ENCODE measurements at places on chromosomes 6 and 20.

- peak; percentile 99 for DNase-seq
Measured at GRCh38 chr6:1227935-1228753, 83.8 kb upstream of the FOXQ1 start.

DNA sequence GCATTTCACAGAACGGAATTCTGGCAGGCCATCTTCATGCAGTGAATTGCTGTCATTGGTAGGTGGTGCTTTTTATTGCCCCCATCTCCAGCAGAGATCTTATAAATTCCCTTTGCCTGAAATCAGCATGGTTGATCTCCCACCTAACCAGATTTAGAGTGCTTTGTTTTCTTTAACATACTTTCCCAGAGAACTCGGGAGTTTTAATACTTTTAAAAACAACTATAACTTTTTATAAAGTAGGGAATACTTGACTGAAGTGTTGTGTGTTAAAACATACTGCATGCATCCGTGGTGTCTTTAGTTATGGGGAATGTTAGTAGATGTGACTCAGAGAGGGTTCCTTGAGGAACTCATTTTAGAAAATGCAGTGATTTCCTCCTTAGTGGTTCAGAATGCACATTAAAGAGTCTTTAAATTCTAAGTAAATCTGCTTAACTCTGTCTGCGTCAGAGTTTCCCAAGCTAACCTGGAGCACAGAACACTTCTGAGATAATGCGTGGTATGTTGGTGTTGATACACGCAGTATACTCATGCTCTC, 54.9 kb downstream of the AKAP12 start:
- no peak for DNase-seq

GRCh38 chr6:166952567-166953486, 3.5 kb downstream of the RNASET2 start:
- no peak for DNase-seq

DNA sequence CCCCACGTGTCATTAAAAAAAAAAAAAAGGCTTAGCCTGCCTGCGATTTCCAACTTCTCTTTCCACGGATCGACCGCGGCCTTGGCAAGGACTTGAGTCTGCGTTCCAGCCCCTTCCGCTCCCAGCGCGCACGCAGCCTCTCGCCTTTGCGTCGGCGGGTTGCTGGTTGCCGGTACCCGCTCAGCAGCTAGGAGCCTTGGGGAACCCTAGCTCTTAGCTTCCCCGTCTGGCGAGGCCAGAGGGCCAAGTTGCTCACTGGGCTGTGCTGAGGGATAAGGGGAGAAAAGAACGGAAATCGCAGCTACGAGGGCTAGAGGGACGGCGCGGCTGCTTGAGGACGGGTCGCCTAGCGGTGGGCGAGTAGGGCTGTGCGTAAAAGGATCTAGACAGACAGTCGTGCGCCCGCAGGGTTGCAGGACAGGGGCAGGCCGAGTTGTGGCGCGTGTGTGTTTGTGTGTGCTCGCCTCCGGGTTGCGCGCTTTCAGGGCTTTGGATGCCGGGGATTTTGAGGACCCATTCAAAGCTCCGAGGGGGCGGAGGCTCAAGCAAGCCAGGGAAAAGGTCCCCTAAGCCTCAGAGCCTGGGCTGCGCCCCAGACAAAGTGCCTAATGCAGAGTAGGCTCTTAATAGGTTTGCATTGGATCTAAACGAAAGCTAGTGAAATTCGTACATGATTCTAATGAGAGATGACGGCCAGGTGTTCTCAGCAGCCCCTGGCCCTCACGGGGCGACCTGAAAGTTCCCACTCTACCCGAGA, 40.5 kb upstream of the OSTM1 start:
- DNase-seq, result no peak

GRCh38 chr6:157148391-157149323, 174.7 kb downstream of the TMEM242 start:
- no peak for DNase-seq

DNA sequence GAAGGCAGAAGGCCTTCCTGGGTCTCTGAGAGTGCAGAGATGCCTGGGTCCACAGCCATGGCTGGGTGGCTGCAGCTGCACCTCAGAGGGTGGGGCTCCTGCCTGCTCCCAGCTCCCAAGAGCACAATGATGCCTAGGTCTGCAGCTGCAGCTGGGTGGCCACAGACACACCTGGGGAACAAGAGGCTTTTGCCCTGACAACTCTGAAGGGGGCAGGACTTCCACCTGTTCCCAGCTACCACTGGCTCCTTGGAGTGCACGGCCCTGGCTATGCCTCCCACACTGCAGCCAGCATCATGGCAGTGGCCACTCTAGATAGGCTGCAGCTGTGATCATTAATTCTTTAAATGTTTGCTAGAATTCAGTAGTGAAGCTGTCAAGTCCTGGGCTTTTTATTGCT, 511.3 kb downstream of the ADGRB3 start:
- no peak for DNase-seq

GRCh38 chr6:95545226-95545625, 32.1 kb upstream of the MANEA start:
- no peak for DNase-seq

- DNase-seq, result no peak
Measured at GRCh38 chr6:139037490-139037889, 8.9 kb downstream of the ABRACL start.

DNA sequence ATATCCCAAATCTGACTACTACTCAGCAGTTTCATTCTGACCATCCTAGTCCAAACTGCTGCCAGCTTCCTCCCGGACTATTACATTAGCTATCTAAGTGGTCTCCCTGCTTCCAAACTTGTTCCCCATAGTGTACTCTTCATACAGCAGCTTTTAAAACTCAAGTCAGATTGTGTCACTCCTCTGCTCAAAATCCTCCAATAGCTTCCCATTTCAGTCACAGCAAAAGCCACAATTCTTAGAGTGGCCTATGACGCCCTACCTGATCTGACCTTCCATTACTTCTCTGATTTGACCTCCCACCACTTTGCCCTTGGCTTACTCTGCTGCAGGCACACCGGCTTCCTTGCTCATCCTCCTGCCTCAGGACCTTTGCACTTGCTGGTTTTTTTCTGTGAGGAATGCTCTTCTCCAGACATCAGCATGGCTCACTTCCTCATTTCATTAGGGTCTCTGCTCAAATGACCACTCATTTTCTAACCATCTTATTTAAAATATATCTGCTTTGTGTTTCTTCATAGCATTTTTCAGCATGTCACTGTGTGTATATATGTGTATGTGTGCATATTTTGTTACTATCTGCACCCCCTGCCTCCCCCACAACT, 111.1 kb upstream of the DTNBP1 start:
- DNase-seq, result no peak

GRCh38 chr20:48684501-48685041, 143.2 kb downstream of the PREX1 start:
- DNase-seq, result no peak

GRCh38 chr20:43507150-43508080, at the start of gene L3MBTL1:
TSS of gene L3MBTL1 (plus strand) at chr20:43507697. CDS start at chr20:43513504, 5,807 bp downstream.
- peak; percentile 70 for DNase-seq

Data from HepG2 (cell line).